ENCODE measurements at places on chromosomes 4 and X.

DNA sequence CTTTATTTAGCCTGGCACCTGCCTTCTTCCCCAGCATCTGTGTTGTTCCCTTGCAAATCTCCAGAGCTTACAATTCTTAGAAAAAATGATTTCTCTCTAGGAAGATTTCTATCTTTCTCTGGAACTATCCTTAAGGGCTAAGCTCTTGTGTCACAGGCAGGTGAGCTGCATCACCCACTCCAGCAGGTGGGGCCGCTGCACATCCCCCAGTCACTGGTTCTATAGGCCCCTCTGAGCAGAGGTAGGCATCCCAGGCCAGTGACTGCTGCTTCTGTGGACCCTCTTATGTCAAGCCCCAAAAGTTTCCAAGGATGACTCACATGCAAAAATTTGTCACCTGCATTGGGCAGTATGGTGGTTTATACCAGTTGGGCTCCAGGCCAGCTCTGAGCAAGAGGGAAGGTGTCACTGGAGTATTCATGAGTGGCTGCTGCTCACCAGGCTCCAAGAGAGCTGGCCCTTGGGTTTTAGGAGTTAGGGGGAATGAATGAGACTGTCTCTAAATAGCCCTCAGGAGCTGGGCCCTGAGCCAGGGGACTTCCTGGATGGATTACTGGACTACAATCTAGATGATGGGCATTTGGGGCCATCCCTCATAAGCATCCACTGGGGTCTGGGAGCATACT lies 208.1 kb upstream of the EOLA2 start:
- DNase-seq, result no peak

DNA sequence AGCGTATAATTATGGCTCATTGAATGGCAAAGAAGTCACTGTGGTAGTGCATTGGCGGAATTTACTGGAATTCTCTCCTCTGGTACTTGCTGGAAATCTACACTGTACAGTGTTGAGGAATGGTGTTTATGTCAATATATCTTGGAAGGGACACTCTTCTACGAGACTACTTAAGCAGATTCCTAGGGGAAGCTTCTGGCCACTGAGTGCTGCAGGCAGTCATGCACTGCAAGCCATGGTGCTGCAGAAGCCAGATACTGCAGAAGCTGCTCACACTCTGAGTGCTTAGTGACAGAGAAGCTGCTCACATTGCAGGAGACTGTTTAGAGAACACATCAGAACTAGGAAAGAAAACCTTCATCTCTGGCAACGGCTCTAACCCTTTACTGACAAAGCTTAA lies 725.0 kb downstream of the CCSER1 start:
- DNase-seq, result no peak

DNA sequence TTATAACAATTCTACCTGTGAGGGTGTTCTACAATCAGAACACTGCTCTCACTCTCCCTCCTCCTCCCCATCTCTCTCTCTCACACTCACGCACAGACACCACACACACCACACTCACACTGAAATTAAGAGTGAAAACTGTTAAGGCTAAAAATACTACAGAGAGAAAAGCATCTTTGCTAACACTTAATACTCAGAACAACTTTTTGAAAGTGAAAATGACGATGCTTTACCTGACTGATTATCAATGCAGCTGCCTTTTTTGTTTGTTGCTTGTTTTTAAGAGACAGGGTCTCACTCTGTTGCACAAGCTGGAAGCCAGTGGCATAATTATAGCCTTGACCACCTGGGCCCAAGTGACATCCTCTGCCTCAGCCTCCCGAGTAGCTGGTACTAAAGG lies 222.4 kb downstream of the APBB2 start:
- DNase-seq, result no peak

DNA sequence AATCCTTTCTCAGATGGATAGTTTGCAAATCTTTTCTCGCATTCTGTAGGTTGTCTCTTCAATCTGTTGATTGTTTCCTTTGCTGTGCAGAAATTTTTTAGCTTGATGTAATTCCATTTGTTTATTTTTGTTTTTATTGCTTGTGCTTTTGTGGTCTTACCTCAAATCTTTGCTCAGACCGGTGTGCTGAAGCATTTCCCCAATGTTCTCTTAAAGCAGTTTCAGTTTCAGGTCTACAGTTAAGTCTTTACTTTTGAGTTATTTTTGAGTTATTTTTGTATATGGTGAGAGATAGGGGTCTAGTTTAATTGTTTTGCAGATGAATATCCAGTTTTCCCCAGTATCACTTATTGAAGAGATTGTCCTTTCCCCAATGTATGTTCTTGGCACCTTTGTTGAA lies 18.2 kb upstream of the SLC25A14 start:
- no peak for DNase-seq

GRCh38 chr4:72546456-72546855 lies 22.6 kb downstream of the ADAMTS3 start:
- DNase-seq, result no peak

GRCh38 chrX:118228041-118228440 lies 111.4 kb upstream of the KLHL13 start:
- no peak for DNase-seq

DNA sequence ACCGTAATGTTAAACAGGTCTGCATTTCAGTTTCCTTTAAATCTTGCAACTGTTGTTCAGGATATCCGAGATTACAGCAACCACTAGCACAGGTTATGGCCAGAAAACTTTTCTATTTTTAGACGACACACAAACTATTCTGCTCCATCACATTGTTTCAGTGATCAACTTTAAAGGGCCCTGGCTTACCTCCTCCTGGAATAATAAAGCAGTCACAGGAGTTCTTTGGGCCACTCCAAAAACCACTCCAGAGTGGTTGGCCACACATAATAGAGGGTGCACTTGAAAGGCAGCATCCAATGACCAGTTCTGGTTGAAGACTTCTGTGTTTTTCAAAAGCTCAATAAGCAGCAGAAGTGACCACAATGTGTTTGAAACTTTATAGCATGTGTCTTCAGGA lies 118.9 kb downstream of the RAB28 start:
- DNase-seq, result no peak

GRCh38 chrX:101081231-101081630 lies 2.6 kb downstream of the TMEM35A start:
- DNase-seq, result no peak

DNA sequence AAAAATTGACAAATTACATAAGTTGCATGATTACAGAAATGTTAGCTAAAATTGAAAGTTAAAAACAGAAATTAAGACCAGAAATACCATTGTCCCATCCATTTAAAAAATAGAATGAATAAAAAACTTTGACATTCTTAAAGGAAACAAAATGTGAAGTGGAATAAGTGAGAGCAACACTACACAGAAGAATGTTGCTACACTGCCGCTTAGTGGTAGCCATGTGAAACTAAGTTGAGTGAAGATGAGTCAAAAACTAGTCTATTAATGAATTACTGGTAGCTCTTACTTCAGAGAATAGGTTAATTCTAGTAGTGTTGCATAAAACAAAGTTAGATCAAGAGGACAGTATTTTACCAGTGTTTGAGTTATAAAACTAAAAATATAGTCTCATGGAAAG lies 571.0 kb upstream of the KLHL4 start:
- no peak for DNase-seq

DNA sequence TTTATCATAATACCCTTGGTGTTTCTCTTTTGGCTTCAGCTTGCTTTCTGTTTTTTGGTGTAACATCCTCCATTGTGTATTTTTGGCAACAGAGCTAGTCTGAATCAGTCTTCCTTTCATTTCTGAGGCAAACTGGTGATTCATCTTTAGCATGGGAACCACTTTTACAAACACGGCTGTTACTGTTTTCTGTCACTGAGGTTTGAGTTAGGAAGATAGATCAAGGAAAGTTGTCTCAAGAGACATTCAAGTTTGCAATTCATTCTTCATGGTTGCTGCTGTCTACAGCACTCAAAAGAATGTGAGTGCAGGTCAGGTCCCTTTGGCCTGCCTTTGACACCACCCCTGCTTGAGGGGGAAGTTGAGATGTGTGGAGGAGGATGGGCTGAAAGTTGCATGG lies 36.3 kb downstream of the IL21 start:
- DNase-seq, result no peak

DNA sequence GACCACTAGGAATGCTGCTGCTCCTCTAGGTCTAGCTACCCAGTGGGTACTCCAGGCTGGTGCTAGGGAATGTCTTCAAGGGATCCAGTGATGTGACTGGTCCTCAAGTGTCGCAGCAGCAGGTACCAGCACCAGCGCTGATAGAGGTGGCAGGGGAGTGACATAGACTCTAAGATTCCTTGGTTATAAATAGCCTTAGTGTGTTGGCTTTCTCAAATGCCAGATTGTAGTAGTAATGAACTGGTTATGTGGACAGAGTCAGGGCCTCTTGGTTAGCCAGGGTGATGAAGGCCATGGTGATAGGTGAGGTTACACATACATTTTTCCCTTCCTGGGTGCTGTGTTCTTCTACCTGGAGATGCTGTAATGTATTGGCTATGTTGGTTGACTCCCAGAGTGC lies 38.3 kb downstream of the DCLK2 start:
- DNase-seq, result no peak

GRCh38 chrX:7828594-7828993 lies 14.4 kb upstream of the VCX start:
- DNase-seq, result no peak

GRCh38 chrX:99901091-99901490 lies 509.0 kb downstream of the PCDH19 start:
- DNase-seq, result no peak

GRCh38 chr4:38109896-38110295 lies 149.7 kb downstream of the PTTG2 start:
- no peak for DNase-seq

DNA sequence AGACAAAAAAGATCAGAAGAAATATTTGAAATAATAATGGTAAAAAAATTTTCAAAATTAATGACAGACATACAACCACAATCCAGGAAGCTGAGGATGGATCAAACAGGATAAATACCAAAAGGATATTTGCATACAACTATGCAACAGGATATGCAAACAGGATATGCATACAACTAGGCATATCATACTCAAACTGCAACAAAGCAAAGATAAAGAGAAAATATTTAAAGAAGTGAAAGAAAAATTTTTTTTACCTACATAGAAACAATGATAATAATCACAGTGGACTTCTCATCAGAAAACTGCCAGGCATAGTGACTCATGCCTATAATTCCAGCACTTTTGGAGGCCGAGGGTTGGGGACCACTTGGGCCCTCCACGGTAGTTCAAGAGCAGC lies 11.3 kb upstream of the DHX15 start:
- DNase-seq, result no peak

DNA sequence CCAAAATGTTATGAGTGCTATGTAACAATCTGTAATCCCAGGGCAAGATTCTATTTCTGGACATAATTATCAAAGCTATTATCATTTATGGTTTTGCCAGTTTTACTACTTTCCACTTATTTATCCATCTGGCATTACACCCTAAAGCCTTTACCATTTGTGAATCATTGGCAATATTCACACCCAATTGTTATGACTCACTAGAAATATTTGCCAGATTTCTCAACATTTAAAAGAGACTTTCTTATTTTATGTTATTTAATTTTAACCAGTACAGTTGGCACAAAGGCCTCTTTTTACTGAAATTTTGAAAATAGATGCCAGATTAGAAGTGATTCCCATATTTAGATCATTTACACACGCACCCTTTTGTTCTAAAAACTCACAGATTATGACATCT lies 242.7 kb upstream of the WDFY3 start:
- no peak for DNase-seq

GRCh38 chrX:153488231-153488914 lies 6.4 kb upstream of the BGN start:
- no peak for DNase-seq

- no peak for DNase-seq
These were observed 83.6 kb downstream of the HPGD start for GRCh38 chr4:174438711-174439110.

- no peak for DNase-seq
These were observed 10.9 kb downstream of the GPAT3 start for GRCh38 chr4:83546786-83547185.

- no peak for DNase-seq
These were observed 218.5 kb downstream of the PRR32 start for GRCh38 chrX:127038065-127038464.

DNA sequence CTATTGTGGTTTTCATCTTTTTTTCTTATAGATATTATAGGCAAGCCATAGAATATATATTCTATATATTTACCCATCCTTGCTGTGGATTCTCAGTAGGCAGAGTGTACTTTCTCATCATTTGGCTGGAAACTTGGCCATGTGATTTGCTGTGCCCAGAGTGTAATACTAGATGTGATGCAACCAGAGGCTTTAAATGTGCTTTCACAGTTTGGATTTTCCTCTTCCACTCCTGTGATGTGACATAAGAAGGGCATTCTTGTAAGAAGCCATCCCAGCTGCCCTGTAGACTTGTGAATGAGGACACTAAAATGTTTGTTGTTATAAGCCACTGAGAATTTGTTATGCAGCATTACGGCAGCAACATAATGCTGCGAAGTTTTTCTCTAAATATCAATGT lies 10.4 kb upstream of the HPGDS start:
- no peak for DNase-seq

- no peak for DNase-seq
These were observed 10.6 kb upstream of the CCNG2 start for GRCh38 chr4:77146186-77147078.

GRCh38 chr4:82099928-82100579 lies 273.7 kb downstream of the HNRNPD start:
- DNase-seq, result no peak

GRCh38 chrX:32614707-32615106 lies 596.6 kb downstream of the DMD start:
- DNase-seq, result no peak

DNA sequence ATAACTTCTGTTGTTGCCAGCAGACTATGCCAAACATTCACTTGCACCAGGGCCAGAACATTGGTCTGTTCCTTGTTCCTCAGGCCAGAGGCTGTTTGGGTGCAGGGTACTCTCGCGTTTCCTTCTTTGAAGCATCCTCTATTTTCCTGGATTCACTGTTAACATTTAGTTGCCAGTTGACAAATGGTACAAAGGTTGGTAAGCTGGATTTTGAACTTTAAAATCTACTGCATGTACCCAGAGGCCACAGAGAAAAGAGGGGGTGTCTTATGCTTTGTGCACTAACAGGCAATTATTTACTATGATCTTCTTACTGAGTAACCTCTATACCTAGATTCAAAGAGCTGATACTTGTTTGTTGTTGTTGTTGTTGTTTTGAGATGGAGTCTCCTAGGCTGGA lies 12.8 kb upstream of the SAT1 start:
- DNase-seq, result no peak

GRCh38 chrX:40950546-40950945 lies 134.7 kb upstream of the USP9X start:
- no peak for DNase-seq

GRCh38 chr4:168587411-168588125 lies 90.7 kb downstream of the PALLD start:
- no peak for DNase-seq

Data from stimulated activated CD8-positive, alpha-beta memory T cell treated with anti-CD3 and anti-CD28 coated beads, Interleukin-2, amount 100 ng/mL, for 1 hour (primary cell).